NCI-H460 (cell line): ENCODE measurements at places on chromosomes 2 and 18.

GRCh38 chr2:142153601-142154000 lies 22.8 kb upstream of the LRP1B start:
- no peak for DNase-seq

- no peak for DNase-seq
Observed at GRCh38 chr2:19114754-19115231, 243.6 kb downstream of the OSR1 start.

- no peak for DNase-seq
Observed at GRCh38 chr18:3153107-3153704, 66.6 kb downstream of the MYOM1 start.

- DNase-seq: no peak
Observed at GRCh38 chr2:18626958-18627650, 37.7 kb upstream of the NT5C1B start.
